Immature natural killer cell (primary cell): ENCODE measurements at places on chromosomes 11 and 22. TPM values are rescaled to one million over a fixed set of nuclear protein-coding genes. Genes with fewer than 3 reads are reported as not detected.

DNA sequence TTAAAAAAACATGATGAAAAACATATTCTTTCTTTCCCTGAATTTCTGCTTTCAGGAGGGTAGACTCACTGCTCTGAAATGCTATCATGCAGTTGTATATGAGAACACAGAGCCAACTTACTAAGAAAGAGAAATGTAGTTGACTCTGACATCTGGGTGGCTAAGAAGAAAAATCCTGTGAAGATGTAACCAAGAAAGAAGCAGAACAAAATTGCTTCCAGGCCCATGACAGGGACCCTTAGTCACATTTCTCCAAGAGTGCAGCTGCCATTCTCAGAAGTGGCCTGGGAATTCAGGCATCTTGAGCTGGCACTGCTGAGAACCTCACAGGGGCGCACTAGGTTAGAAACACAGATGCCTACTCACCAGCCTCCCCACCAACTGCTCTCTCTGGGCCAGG, 73.6 kb downstream of the RPL27A start:
- DNase-seq: no peak

- no peak for DNase-seq
These were observed 82.6 kb downstream of the ADAMTS15 start for GRCh38 chr11:130531061-130531460.

DNA sequence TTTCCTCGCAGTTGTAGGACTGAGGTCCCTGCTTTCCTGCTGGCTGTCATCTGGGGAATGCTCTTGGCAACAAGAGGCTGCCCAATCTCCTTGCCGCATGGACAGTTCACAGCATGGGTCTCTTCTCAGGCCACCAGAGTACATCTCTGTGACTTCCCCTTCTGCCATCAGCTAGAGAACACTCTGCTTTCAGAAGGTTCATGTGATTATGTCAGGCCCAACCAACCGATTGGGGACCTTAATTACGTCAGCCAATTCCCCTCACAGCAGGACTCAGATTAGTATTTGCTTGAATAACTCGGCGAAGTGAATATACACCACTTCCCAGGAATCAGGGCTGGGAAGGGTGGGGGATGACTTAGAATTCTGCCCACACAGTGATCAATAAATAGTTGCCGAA, 61.9 kb upstream of the CSNK2A3 start:
- DNase-seq: no peak

- DNase-seq: no peak
These were observed 653 bp downstream of the NAGA start for GRCh38 chr22:42069801-42070516.

- no peak for DNase-seq
These were observed 37.8 kb downstream of the FDX1 start for GRCh38 chr11:110467556-110467955.

DNA sequence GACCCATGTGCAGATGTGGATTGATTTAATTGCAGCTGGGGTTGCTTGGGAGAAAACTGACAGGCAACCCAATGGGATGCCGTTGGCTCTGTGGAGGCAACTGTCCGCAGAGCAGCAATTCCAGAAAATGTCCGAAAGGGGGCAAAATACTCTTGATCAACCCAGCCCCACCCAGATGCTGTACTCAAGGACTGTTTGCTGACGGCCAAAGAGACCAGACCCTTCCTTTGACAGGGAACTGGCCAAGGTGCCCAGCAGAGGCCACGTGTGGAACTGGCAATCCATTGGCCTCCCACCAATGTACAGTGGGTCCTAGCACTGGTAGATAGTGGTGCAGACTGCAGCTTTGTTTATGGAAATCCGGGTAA, 29.7 kb upstream of the KCNA4 start:
- no peak for DNase-seq

The RAB3IL1 gene
- polyA plus RNA-seq: not detected
